ENCODE measurements at places on chromosomes 3 and 15.

GRCh38 chr3:160686955-160687535, 10.1 kb downstream of the ARL14 start:
- peak; percentile 41 for DNase-seq

GRCh38 chr15:99118801-99119546, 14.1 kb downstream of the SYNM start:
- no peak for DNase-seq

- no peak for DNase-seq
These were observed 23.0 kb downstream of the IGDCC3 start for GRCh38 chr15:65354835-65355172.

DNA sequence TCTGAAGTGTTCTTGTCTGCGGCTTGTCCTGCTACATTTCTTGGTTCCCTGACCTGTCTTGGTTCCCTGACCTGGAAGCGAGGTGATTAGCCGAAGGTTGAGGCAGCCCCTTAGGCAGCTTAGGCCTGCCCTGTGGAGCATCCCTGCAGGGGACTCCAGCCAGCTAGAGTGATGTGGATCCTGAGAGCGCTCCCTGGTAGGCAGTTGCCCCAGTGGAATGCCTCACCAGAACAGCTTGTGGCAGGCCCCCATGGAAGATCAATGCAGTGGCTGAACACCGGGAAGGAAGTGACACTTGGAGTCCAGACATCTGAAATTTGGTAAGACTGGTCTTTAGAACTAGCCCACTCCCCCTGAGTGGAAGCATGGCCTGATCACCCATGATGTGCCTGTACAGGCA, 5.5 kb upstream of the ROBO1 start:
- DNase-seq, result no peak

- DNase-seq, result peak; percentile 19
These were observed 44.9 kb downstream of the FGF7 start for GRCh38 chr15:49467746-49468480.

DNA sequence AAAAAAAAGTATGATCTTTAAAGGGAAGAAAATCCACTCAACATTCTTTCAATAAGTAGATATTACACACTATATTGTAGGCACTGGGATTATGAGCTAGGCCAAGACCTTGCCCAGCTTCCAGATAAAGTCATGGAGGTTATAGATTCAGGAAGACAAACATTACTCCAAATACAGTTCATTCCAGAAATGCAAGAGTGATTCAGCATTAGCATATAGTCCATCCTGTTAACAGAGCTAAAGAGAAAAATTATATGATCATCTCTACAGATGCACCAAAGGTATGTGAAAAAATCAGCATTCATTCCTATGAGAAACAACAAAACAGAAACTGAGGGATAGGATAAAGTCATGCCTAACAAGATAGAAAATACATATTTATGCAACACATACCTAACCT, 42.1 kb upstream of the NSMCE3 start:
- peak; percentile 32 for DNase-seq

- DNase-seq, result no peak
These were observed 109.9 kb downstream of the PDCD6IP start for GRCh38 chr3:33908250-33908851.

GRCh38 chr3:16067837-16068471, 106.5 kb upstream of the GALNT15 start:
- DNase-seq, result peak; percentile 70

- DNase-seq, result no peak
These were observed 19.2 kb downstream of the CPA3 start for GRCh38 chr3:148884261-148884660.

DNA sequence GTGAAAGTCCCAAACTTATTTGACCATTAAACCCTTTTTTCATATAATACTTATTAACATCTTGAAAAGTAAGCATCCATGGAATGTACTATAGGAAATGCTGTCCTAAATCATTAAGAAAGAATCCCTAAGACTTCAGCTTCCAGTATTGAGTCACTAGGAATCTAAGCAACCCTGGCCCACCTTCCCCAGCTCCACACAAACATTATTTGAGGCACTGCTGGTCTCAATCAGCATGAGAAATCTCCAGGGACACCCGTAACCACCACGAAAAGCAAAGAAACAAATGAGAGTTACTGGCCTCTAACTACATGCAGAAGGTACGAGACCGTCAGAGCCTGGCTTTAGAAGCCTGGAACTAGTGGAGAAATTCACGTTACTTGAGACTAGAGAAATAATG, 68.2 kb downstream of the POLQ start:
- DNase-seq, result peak; percentile 82

- DNase-seq, result peak; percentile 23
These were observed 376.3 kb downstream of the GAP43 start for GRCh38 chr3:115999613-116000012.

GRCh38 chr15:44836094-44836493, 99.8 kb downstream of the TRIM69 start:
- DNase-seq, result no peak

- no peak for DNase-seq
These were observed 1051.8 kb upstream of the CFAP20DC start for GRCh38 chr3:60101621-60102020.

- DNase-seq, result peak; percentile 17
These were observed 384.1 kb downstream of the CADM2 start for GRCh38 chr3:85342915-85343314.

DNA sequence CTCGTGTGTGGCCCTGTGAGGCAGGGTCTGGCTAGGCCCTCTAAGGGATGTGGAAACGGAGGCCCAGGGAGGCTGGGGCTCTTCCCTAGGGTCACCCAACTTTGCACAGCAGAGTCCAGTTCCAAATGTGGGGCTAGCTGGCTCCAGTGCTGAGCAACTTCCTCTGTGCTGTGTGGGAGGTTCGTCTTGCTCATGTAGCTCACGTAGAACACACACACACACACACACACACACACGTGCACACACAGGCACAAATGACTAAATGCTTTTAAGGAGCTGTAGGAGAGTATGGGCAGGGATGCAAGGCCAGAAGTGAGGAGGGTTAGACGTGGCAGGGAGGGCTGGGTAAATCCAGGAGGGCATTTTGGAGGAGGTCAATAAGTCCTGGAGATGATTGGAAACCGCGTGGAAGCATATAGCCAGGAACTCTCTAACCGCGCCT, 213.8 kb downstream of the RPLP1 start:
- no peak for DNase-seq

DNA sequence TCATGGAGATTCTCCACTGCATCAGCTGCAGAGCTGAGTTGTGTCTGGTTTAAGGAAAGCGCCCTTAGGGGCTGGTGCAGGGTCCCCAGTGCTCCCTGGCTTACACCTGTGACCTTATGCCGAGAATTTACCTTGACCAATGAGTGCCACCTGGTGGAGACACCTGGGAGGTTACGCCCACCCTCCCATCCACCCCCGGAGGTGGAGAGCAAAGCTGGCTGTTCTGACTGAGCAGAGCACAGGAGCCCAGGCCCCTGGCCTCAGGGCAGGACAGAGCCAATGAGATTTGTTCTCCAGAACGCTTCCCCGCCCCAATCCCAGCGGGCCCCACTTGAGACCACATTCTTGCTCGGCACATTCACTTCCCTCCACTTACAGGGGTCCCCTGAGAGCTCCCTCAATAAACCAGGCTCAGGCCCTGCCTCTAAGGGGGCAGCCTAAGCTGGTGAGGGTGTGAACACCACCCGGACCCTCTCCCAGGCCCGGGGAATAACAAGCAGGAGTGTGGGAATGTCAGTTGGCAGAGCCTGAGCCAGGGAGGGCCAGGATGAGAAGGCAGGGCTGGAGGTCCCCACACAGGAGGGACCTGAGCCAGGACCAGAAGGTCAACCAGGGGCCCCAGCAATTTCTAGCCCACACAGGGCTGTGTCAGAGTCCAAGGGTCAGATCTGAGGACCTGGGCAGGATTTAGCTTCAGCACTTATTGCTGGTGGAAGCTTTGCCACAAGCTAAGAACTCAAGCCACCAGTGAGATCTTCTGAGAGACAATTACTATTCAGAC, 117.1 kb downstream of the TPRA1 start:
- DNase-seq, result no peak

GRCh38 chr3:178513546-178514380, 22.5 kb upstream of the KCNMB2 start:
- peak; percentile 13 for DNase-seq

DNA sequence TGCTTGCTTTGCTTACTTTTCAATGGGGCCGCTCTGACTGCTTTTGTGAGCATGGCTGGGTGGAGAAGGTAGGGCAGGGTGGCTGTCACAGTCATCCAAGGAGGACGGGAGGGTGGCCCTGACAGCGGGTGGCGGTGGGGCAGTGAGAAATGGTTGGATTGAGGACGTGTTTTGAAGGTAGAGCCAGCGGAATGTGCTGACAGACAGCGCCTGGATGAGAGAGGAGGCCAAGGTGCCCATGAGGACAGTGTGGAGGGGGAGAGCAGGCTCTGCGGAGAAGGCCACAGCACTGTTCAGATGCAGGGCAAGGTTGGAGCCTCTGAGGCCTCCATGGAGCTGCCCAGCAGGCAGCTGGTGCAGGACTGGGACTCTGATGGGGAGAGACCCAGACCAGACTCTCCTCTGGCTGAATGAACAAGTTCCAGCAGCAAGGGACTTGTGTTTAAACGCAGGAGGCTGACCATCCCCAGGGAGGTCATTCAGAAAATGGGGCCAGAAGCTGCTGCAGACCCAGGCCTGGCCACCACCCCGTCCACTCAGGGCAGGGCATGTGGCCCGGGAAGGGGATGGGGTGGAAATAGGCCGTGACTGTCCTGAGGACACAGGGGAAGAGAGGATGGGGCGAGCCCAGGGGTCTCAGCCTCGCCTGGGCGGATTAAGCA, 120.3 kb upstream of the PRR20G start:
- no peak for DNase-seq

DNA sequence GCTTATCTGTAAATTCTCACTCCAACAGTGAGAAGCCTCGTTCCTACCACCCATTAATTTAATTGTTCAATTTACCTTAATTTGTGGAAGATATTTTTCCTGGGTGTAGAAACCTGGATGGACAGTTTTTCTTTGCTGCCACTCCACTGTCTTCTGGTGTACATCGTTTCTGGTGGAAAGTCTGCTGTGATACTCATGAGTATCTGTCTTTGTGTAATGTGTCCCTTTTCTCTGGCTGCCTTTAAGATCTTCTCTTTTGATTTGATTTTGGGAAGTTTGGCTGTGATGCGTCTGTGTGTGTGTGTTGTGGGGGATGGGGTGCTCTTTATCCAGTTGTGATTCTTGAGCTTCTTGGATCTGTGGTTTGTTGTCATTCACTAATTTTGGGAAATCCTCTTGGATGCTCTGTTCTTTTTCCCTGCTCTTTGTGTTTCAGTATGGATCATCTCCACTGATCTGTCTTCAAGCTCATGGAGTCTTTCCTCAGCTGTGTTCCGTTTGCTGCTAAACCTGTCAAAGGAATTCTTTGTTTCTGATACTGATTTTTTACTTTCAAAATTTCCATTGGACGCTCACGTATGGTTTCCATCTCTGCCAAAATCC, 42.2 kb upstream of the NR2C2 start:
- no peak for DNase-seq

DNA sequence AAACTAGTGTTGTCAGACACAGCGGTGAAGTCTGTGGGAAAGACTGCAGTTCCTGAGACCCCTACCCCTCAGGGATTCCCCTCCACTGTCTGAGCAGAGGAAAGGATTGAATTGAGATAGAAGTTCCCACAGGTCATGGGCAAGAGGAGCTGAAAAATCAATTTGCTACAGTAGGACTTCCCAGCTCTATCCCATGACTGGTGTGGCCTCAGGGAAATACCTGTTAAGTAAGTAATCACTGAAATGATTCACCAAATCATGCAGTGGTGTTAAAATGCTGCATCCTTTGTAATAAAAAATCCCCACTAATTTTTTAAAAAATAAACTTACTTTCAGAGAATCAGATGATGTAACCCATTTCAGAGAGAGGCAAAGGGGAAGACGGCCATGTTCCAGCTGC, 45.0 kb upstream of the SPRED1 start:
- no peak for DNase-seq

DNA sequence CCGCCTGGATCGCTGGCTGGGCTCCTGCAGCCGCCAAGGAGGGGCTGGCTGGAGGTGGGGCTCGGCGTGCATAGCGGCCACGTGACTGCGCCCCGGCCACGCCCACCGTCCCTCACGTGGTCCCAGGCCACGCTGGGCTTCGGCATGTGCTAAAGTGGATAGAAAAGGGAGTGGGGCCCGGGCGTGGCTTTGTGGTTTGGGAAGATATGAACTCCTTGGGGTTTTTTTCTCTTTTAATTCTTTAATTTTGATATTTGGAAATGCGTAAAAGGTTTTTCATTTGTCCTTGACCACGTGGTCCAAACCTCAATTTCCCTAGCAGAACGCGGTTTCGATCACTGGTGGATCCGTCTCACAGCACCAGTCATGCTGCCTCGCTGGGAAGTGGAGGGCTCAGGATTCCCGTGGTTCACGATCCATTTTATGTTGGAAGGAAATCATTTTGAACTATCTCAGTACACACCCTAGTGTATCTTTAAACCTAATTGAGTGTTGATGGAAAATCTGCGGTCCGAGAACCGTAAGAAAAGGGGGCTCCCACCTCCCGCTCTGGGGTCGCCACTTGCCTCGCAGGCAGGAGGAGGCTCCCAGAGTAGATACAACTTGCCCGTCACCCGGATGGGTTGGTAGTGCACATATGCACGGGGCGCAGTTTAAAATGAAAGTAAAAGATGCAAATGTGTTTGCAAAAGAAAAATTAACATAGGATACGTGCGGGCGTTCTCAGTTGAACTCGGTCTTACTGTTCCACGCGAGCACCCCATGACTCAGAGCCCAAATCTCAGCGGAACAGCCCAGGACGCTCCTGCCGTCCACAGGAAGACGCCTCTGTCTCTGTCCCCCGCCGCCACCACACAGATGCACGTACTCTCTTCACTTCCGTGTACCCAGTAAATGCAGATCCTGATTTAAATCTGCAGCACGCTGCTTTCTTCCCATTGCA, 141.9 kb downstream of the PGPEP1L start:
- DNase-seq, result peak; percentile 92

- DNase-seq, result no peak
These were observed 10.2 kb upstream of the SKOR1 start for GRCh38 chr15:67815036-67815592.

- no peak for DNase-seq
These were observed 1248.5 kb downstream of the ROBO1 start for GRCh38 chr3:78519281-78519680.

DNA sequence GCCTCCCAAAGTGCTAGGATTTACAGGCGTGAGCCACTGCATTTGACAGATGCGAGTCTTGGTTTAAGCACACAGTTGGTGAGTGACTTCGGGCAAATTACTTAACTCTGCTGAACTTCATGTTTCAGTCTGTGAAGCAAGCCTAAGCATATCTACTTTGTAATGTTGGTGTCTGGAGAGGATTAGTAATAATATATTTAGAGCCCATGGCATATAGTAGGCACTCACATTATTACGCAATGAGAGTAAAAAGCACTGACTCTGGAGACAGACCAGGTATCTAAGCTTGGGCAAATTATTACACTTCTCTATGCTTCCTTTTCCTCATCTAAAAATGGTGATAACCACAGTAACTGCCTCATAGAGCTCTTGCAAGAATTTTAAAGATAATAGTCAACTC, 208.7 kb upstream of the P2RY1 start:
- DNase-seq, result no peak
